SW 1271 (cell line): ENCODE measurements at places on chromosomes 2 and 18.

DNA sequence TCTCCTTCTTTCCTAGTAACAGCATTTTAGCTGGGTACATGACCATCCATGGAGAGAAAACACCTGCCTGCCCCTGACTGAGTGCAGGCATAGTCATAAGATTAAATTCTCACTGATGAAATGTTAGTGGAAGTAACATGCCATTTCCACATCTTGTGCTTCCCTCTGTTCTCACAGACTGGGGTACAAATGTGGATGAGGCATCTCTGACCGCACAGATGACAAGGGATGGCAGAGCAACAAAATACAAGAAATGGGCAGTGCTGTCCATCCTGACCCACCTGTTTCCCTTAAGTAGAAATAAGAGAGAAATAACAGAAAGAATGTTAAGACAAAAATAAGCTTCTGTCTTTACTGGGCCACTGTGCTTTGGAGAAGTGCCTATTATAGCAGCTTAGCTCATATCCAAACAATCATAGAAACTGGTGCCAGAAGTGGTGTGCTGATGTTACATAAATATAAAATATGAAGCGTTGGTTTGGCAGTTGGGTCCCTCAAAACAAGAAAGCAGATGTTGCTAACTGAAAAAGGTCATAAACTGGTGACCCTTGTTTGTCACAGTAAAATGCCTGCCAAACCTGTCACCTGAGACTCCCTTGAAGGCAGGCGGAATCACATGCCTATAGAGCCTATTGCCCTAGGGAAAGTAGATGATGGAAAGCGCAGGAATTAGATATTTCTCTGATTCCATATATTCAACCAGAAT, 72.4 kb upstream of the CCDC150 start:
- DNase-seq = no peak

DNA sequence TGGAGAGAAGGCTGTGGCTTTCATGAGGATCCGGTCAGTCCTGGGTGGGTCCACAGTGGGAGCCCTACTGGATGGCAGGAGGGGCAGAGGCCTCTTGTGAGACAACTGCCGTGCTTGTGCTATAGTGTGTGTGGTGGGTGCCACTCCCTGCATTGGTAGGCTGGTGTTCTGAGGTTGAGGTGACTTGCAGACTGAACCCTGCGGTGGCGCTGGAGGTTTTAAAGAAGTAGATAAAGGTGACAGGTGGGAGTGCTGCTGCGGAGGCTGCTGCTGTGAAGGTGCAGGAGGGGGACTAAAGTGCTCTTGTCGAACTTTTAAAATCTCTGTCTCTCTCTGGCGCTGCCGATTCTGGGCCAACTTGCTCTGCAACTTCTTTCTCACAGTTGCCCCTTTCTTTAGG, 29.7 kb downstream of the INO80D start:
- DNase-seq = no peak

- DNase-seq = no peak
Measured at GRCh38 chr18:59218018-59218417, 1.9 kb upstream of the GRP start.

DNA sequence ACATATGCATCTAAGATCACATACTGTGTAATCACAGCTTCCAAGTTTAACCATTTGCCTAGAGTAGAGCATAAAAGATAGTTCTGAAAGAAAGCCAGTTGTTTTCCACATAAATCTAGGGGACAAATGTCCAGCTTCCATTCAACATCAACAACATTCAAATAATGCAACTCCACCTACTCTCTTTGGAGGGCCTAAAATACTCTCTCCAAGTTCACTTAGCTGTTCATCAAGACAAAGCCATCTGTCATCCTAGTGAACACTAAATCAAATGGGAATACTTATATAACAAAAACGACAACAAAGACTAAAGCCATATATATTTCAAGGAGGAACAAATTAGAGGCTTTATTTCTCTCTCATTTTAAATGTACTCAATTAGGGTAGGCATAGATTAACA, 221.5 kb upstream of the CDH2 start:
- DNase-seq = no peak

- no peak for DNase-seq
Measured at GRCh38 chr2:75562513-75562864, 1.8 kb upstream of the EVA1A start.

GRCh38 chr18:49305688-49306336, 154.6 kb downstream of the DYM start:
- DNase-seq = no peak

GRCh38 chr2:23510471-23510870, 125.5 kb downstream of the KLHL29 start:
- no peak for DNase-seq

GRCh38 chr2:129723277-129724020, 256.0 kb upstream of the RAB6C start:
- no peak for DNase-seq

GRCh38 chr2:96142217-96143113, 2.8 kb downstream of the DUSP2 start:
- no peak for DNase-seq

DNA sequence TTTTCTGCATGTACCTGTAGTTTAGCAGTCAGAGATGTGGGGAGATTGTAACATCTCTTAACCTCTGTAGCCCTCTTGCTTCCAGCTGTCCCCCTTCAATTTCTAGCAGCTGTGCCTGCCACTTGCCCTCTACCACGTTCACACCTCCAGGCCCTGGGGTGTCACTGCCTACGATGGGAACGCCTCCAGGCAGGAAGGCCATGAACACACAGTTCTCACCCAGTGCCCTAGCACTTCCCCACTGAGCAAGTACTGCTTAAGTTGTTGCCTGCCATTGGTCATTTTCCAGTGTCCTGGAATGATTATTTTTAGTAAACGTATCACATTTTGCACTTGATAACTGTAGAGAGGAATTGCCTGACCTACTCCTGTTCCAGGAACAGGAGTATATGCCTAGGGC, 77.1 kb upstream of the B3GNT7 start:
- no peak for DNase-seq

- DNase-seq = no peak
Measured at GRCh38 chr2:220887876-220888275, 684.2 kb downstream of the EPHA4 start.

GRCh38 chr2:172968061-172968469, 107.6 kb upstream of the MAP3K20 start:
- DNase-seq = no peak

GRCh38 chr2:131584380-131584779, 56.7 kb downstream of the CCDC74A start:
- no peak for DNase-seq

GRCh38 chr18:23133860-23134779, 1.2 kb upstream of the CABLES1 start:
- DNase-seq = no peak

DNA sequence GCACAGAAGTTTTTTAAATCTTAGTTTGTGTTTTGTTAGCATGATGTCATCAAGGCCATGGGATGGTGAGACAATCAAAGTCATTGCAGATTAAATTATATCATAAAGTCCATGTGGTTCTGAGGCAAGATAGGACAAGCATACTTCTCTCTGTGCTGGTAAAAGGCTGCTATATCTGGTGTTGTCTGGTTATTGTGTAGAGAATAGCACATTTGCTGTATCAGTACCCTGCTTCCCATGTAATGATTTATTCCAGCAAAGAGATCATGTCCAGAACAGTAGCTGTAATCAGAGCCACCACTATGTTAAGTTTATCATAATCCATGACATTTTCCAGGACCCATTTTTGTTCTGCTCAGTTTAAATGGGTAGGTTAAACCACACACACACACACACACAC, 123.0 kb downstream of the TTC27 start:
- no peak for DNase-seq

GRCh38 chr2:195857132-195857531, 200.1 kb downstream of the SLC39A10 start:
- DNase-seq = no peak

GRCh38 chr2:197090742-197091367, 164.3 kb upstream of the PGAP1 start:
- DNase-seq = no peak

GRCh38 chr2:165573534-165574461, 104.3 kb downstream of the CSRNP3 start:
- no peak for DNase-seq

DNA sequence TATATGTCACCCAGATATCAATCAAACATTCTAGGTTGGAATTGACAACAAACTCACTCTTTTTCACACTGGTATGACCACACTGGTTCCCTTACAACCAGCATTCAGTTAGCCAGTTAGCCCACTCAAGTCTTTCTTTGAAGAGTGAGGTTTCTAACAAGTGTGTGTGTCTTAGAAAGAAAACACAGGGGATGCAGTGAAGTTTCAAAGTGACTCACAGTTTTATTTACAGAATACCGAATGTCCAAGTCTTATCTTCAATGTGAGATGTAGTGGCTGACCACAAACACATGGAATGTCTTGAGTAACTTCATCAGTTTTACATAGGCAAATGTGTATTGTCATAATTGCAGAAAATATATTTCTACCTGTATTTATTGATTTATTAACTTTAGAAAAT, 274.7 kb upstream of the HNMT start:
- no peak for DNase-seq

GRCh38 chr2:152826581-152827279, 108.3 kb downstream of the ARL6IP6 start:
- no peak for DNase-seq

GRCh38 chr2:229300371-229300770, 29.3 kb upstream of the PID1 start:
- no peak for DNase-seq

DNA sequence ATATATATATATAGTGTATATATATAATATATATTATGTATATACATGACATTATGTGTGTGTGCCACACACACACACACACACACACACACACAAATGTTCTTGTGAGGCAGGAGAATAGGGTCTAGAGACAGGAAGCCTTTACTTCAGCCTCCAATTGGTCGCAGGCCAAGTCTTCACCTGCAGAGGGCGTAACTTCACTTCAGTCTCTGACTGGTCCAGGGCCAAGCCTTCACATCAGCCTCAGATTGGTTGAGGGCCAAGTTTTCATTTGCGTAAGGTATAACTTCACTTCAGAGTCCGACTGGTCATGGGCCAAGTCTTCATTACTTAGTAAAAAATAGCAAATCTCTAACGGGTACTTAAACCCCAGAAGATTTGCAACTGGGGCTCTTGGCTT, 13.2 kb upstream of the SS18 start:
- DNase-seq = no peak

- no peak for DNase-seq
Measured at GRCh38 chr2:121947674-121948073, 192.2 kb downstream of the TSN start.

- no peak for DNase-seq
Measured at GRCh38 chr2:54656863-54657262, 66.6 kb upstream of the EML6 start.

DNA sequence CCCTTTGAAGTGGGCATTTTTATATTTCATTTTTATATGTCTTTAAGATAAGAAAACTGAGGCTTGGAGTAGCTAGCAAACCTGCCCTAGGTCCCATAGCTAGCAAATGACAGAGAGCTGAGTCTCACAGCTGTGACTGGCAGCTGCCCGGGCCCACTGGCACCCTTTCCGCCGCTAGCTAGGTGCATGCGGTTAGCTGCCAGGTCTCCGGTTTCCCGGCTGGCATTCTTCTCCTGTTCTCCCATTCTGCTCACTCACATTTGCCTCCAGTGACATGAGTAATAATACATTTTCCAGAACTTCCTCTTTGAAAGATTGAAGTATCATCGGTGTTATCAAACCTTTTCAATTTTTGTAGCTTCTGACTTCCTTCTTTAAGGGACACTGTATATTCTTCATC, 38.7 kb downstream of the MTCL1 start:
- DNase-seq = no peak

GRCh38 chr2:10574911-10575310, 114.9 kb downstream of the NOL10 start:
- no peak for DNase-seq

GRCh38 chr18:48724442-48724841, 185.6 kb downstream of the CTIF start:
- DNase-seq = no peak

GRCh38 chr2:102185347-102185746, 1.5 kb upstream of the IL1RL2 start:
- no peak for DNase-seq

DNA sequence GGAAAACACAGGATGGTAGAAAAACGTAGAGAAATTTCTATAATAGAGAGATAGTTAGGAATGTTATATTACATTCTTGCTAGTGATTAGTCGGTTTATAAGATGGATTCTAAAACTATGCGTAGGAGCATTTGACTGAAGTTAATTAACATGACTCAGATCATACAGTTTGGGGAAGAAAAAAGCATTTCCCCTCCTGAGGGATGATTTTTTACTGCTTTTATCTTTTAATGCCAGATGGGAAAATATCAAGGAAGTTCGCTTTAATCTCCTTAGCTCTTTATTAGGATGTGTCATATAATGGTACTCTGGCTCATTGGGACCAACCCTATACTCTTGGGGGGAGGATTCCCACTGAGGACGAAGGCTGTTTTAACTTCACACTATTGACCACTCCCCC, 502.1 kb downstream of the TGIF1 start:
- DNase-seq = no peak

DNA sequence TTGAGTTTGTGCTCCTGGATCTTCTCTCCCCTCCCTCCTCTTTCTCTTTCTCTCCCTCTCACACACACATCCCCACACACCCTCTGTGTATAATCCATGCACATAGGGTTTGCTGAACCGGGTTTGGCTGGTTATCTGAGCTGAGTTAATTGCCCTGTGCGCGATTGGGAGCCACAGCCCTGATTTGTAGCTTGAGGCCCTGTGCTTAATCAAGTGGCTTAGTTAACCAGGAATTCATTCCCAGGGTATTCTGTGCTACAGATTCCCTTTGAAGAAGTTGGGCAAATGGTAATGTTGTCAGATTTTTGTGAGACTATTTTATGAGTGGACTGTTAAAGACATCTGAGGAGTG, 6.2 kb downstream of the PARD3B start:
- DNase-seq = no peak

DNA sequence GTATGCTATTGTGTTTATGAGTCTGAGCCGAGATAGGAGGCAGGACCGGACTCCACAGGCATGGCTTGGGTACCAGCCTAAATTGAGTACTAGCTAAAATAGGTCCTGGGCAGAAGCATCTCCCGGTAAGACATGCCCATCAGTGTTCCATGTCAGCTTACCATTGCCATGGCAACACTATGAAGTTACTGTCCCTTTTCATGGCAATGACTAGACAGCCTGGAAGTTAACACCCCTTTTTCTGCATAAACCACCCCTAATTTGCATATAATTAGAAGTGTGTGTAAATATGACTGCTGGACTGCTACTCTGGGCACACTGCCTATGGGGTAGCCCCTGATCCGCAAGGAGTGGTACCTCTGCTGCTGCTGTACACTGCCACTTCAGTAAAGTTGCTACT, 1005.1 kb upstream of the FAM98A start:
- DNase-seq = no peak

DNA sequence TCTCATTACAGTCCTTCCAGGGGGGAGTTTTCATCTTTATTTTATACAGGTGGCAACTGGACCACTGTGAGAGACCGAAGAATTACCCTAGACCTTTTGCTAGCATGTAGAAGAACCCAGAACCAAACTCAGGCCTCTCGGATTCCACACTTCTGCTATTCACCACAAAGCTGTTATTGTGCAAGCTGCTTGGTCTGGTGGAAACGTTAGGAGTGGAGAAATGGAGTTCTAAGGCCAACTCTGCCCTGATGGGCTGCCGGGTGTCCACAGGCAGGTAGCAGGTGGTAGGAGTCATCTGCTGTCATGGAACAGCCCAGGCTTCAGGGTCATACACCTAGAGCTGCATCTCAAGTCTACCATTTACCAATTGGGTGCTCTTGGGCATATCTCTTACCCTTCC, 218.8 kb downstream of the BCL11A start:
- DNase-seq = no peak

- DNase-seq = no peak
Measured at GRCh38 chr2:88639865-88640264, 12.6 kb upstream of the EIF2AK3 start.

GRCh38 chr2:70546885-70547284, 6.7 kb downstream of the TGFA start:
- DNase-seq = no peak
